ENCODE measurements at places on chromosomes 6 and 20.
A peak's percentile ranks its signal among the peaks of the same experiment; 100 is the strongest.

DNA sequence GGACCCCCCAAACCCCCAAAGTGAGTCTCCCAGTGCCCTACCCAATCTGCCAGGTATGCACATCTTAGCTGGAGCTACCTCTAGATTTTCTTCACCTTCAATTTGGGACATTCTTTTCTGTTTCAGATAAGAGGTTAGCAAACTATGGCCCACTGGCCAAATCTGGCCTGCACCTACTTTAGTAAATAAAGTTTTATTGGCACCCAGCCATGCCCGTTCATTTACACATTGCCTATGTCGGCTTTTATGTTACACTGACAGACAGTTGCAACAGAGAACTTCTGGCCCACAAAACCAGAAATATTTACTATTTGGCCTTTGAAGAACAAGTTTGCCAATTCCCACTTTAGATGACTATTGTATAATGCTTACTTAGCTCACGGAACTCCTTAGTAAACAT, 55.9 kb upstream of the STX16 start:
- H3K4me3 ChIP-seq, result no peak overlapping the region
- DNase-seq, result no peak
- no peaks in the 10 kb centered on the region for H3K36me3 ChIP-seq
- H3K4me1 ChIP-seq, result no peaks in the 10 kb centered on the region

- H3K27ac ChIP-seq, result no peak overlapping the region
- no peak for DNase-seq
- no peaks in the 10 kb centered on the region for H3K36me3 ChIP-seq
- no peaks in the 10 kb centered on the region for H3K4me1 ChIP-seq
- H3K27me3 ChIP-seq, result peaks cover under 1% of the 10 kb centered on the region
Observed at GRCh38 chr6:157731221-157731620, 91.8 kb upstream of the SNX9 start.

GRCh38 chr20:57548177-57549058, 12.5 kb upstream of the PCK1 start:
- no peak overlapping the region for H3K4me3 ChIP-seq
- H3K27me3 ChIP-seq, result peaks cover 10% of the 10 kb centered on the region
- no peak overlapping the region for H3K27ac ChIP-seq

GRCh38 chr20:53828088-53828681, 234.5 kb upstream of the ZNF217 start:
- DNase-seq, result no peak
- no peaks in the 10 kb centered on the region for H3K27me3 ChIP-seq
- peak overlapping the region; percentile 68 for H3K4me3 ChIP-seq
- peak overlapping the region; percentile 95 for H3K27ac ChIP-seq

All from activated CD4-positive, alpha-beta T cell treated with anti-CD3 and anti-CD28 coated beads, Interleukin-2, amount 10 ng/mL, durations not matched to agents 7 days and 5 days (primary cell).